ENCODE measurements at places on chromosomes 3 and 15.

GRCh38 chr15:91981821-91982800 is 128.6 kb downstream of the SLCO3A1 start:
- DNase-seq = no peak

GRCh38 chr15:29616512-29616911 is 205.8 kb downstream of the TJP1 start:
- no peak for DNase-seq

GRCh38 chr15:82943176-82943575 is 9.3 kb downstream of the HOMER2 start:
- DNase-seq = no peak

DNA sequence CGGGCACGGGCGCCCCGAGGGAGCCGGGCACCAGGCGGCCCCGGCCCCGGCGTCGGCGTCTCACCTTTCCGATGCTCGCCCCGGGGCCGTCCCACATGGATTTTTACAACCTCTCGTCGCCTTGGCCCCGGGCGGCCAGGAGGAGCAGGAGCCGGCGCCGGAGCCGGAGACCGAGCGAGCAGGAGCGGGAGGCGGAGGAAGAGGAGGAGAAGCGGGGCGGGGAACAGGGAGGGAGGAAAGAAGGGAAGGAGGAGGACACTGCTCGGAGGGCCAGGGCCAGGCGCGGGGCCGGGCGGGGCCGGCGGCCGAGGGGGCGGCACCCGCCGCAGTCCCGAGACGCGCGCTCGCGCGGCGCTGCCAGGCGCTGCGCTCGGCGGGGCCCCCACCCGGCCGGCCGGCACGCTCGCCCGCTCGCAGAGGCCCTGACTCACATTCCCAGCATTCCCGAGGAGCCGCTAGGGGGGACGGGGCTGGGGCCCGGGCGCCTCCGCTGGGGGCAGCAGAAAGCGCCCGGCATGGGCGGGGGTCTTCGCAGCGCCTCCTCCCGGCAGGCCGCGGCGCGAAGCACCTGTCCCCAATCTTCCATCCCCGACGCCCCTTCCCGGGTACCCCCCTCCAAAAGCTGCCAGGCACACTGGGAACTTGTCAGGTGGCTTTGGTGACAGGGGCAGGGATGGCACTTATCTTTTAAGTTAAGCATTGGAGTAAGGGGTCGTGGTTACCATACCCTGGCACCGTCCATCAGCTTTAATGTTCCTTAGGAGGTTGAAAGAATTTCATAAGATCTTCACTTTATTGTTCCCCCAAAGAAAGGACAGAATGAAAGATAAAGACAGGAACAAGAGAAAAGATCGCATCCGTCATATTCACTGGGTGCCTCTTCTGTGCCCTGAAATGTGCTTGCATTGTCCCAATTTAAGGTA is at the start of gene ERC2:
Gene ERC2 (minus strand): TSS at position 284 of the 923 bp plus-strand sequence.
- DNase-seq = peak; percentile 42

- DNase-seq = no peak
Observed at GRCh38 chr15:41923401-41923997, 29.6 kb upstream of the SPTBN5 start.

- no peak for DNase-seq
Observed at GRCh38 chr15:23574742-23575141, 9.3 kb downstream of the MKRN3 start.

All from right cardiac atrium (tissue), 5 donors.